ENCODE measurements at places on chromosomes 12 and 14.

DNA sequence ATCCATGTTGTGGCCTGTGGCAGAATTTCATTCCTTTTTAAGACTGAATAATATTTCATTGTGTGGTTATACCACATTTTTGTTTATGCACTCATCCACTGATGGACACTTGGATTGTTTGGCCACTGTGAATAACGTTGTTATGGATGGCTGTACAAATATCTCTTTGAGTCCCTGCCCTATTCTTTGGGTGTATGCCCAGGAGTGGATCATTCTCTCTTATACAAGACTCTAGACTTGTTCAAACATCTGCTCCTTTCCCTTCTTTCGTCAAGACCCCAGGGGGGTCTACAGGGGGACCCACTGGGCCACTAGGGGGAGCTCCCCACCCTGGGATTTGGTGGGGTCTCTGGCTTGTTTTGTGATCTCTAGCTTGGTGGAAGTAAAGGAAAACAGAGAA is 77.4 kb downstream of the FBXL14 start:
- no peak for DNase-seq

- DNase-seq = no peak
These were observed 187.8 kb upstream of the LRFN5 start for GRCh38 chr14:41418851-41419250.

GRCh38 chr12:3196488-3196887 is 119.3 kb downstream of the TSPAN9 start:
- DNase-seq = no peak

GRCh38 chr14:21997300-21997699 is 323.7 kb upstream of the OR4E1 start:
- no peak for DNase-seq

- no peak for DNase-seq
These were observed 605 bp downstream of the ANKRD52 start for GRCh38 chr12:56257491-56258067.

DNA sequence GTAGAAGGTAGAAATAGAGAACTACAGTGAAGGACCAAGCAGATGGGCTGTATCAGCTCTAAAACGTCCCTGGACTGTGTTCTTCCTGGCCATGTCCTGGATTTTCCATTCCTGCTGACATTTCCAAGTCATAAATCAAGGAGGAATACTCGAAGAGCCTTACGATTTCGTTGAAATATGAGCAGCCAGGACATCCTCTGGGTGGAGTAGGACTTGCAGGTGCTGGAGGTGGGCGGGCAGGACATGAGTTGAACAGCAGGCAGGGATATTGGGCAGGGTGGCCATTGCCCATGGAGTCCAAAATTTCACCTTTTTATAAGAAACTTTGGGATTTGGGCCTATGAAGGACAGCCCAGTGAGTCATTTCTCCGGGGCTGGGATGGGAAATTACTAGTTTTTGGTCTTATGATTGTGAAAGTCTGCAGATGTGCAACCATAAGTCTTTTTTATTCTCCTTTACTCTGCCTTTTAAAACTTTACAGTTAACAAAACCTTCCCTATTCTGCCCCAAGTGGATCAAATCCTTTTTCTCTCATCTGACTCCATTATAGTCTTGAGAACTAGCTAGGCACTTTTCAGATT is 88.8 kb downstream of the TMX1 start:
- no peak for DNase-seq

DNA sequence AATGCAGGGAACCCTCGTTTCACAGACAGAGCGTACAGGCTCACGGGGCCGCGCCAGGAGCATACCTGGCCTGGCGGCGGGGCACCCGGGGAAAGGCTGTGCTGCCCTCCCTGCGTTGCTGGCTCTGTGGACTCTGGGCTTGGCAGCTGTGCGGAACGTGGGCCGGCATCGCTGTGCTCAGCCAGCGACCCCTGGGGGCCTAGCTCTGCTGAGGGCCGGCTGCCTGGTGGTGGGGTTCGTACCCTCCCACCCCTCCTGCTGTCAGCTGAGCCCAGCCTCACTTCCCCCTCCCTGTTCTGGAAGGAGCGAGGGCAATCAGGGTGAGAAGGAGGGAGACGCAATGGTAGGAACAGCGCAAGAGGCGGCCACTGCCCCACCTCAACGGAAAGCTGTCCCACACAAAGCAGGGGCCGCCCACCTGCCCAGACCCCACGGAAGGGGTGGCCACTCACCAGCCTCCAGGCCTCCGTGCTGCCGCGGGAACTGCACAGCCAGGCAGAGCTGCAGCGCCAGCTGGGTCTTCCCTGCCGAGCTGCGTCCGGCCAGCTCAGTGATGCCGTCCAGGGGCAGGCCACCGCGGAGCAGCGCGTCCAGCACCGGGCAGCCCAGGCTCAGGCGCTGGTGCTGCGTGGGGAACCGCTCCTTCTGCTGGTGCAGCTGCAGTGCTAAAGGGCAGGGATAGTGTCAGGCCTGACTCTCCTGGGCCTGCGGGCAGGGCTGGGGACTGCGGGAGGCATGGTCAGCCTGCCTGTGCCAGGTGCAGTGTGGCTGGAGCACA is 8.5 kb downstream of the XRCC3 start:
- no peak for DNase-seq

- peak; percentile 38 for DNase-seq
These were observed 1133.3 kb downstream of the BCL11B start for GRCh38 chr14:98138666-98139065.

- no peak for DNase-seq
These were observed 604 bp upstream of the ARHGEF25 start for GRCh38 chr12:57610554-57611107.

DNA sequence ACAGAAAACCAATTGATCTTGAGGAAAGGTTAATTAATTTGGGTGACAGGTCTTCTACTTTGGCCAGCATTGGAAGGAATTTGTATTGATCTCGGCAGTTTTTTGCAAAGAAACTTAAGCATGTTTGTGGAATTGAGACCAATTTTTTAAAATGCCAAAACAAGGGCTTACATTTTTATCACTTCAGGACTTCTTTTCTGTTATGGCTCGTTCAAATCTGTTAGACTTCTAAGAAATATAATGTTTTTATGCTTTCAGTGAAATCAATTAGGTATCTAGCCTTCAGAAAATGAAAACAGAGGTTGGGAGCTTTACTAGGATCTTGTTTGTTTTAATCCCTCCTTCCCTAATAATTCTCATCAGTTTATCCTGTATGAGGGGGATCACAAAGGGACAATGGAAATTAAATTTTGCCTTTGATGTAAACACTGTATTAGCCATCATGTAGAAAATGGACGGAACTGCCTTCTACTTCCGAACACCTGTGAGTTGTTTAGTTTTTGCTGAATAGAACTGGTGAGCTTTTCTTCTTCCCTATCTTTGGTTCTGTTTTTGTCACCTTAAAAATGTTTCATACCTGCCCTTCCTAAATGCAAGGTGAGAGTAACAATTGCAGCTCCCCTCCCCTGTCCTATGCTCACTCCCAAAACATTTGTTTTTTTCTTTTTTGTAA is 7.8 kb downstream of the FOXA1 start:
- DNase-seq = no peak

DNA sequence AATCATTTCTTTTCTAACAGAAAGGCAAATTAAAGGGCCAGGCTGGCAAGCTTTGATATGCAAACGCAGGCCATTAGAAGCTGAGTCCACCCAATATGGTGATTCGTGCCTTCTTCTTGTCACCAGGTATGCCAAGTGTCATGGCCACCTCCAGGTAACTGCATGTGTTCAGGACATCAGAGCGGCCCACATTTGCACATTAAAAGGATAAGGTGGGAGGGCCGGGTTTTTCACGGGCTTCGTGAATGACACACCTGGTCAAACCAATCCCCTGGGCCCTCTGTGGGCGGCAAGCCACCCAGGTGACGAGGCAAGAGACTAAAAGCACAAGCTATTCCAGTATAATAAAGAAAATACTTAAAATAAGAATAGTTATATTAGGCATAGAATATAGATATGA is 75.9 kb upstream of the TSPAN11 start:
- DNase-seq = no peak

DNA sequence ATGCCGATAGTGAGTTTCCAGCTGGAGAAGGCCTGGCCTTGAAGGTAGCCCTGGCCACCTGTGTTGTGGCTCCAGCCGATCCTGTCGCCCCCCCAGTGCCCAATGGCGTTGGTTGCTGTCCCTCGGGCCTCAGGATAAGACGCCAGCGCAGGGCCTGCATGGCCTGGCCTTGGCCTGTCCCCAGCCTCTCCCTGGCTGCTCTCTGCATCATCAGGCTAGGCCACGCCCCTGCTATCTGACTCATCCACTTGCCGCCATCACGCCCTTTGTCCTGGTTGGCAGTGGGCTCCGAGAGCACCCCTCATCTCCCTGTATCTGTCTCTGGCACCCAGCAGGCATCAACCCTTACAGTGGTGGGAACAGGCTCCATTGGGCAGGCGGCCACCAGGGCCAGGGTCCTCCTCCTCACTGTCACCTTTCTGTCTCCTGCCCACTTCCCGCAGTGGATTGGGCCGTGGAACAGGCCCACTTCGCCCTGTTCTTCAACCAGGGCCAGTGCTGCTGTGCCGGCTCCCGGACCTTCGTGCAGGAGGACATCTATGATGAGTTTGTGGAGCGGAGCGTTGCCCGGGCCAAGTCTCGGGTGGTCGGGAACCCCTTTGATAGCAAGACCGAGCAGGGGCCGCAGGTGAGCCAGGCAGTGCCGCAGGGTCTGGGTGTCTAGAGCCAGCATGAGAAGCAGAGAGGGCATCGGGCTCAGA is 25.6 kb downstream of the ALDH2 start:
- DNase-seq = no peak

- DNase-seq = no peak
These were observed 7.6 kb downstream of the SUSD6 start for GRCh38 chr14:69619012-69619411.

DNA sequence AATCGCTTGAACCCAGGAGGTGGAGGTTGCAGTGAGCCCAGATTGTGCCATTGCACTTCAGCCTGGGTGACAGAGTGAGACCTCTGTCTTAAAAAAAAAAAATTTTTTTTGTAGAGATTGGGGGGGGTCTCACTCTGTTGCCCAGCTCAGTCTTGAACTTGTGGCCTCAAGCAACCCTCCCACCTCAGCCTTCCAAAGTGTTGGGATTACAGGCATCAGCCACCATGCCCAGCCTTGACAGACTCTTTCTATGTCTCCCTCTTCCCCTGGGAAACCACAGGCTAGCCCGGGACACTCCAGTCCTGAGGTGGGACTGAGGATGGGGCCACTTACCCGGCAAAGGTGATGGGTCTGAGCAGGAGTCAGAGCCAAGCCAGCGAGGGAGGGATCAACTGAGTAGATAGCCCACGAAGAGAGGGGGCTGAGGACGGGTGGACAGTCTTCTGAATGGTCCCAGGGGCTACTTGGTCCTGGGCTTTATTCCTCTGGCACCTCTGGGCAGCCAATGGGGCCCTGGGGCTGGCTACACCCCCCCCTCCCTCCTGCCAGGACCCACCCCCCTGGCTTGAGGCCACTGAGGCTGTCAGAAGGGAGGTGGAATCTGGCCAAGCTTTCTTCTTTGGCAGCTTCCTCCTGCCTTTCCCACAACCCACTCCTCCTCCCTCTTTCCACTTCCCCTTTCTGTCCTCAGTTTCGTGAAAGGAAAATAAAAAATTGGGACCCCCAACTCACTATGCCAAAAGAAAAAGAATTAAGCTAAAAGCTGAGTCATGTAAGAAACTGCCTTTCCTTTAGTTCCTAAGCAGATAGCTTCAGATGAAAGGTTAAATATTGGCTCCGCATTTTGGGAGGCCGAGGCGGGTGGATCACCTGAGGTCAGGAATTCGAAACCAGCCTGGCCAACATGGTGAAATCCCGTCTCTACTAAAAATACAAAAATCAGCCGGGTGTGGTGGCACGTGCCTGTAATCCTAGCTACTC is at the start of gene SDS:
Gene SDS (minus strand): TSS at position 453 of the 981 bp plus-strand sequence. CDS start 4,179 bp downstream, outside the sequence.
- no peak for DNase-seq

DNA sequence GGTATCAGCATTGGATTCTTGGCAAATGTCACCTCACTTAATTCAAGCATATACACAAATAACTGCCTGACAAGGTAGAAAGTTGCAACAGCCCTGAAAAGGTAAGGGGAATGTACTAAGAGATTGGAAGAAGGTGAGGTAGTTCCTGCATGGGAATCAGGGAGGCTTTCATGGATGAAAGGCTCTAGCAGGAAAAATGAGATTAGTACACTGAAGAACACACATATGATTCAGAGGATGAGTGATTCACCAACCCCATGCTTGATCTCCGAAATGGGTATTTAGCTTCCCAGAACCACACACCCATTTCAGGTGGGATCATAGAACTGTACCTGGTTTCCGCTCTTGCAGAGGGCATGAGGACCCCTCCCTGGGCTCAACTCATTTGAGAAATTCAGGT is 65.8 kb downstream of the PAH start:
- DNase-seq = no peak

DNA sequence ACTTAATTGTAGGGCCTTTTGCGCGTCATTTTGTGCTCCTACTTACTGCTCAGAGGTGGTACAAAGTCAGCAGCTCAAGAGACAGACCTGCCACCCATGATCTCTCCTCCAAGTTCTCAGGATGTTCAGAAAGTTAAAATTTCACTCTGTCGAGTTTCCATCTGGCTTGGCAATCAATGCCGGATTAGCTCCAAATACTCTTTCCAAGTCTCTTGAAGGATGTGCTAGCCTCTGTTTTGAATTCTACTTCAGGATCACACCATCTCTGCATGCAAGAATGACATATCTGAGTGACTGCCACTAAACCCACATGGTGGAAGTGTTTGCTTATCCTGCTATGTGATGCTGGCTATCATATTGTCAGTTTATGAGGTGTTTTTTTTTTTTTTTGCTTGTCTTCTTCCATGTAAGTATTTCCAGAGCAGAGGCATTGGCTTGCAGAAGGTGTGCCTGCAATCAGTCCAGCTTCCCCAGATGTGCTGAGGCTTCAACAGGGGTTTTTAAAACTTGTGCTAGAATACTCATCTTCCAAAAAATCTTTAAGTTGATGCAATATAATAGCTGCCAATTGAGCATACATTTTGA is 125.6 kb downstream of the RGS6 start:
- DNase-seq = no peak

DNA sequence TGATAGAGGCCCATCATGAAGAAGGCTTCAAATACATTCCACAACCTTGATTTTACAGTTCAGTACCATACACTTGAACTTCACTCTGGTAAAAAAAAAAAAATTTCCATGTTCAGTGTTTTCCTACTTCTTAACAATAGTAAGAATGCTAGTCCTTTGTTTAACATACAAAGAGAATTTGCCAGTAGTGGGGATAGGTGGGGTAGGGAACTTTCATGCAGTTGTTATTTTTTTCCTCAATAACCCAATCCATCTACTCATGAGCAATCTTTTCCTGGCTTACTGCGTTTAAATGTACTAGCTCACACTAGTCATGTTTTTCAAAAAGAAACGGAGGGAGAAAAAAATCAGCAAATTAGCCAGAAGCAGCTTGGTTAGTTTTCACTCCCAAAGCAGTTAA is 206.1 kb downstream of the PRKD1 start:
- DNase-seq = no peak

GRCh38 chr12:58009405-58010195 is 68.2 kb downstream of the ATP23 start:
- no peak for DNase-seq

DNA sequence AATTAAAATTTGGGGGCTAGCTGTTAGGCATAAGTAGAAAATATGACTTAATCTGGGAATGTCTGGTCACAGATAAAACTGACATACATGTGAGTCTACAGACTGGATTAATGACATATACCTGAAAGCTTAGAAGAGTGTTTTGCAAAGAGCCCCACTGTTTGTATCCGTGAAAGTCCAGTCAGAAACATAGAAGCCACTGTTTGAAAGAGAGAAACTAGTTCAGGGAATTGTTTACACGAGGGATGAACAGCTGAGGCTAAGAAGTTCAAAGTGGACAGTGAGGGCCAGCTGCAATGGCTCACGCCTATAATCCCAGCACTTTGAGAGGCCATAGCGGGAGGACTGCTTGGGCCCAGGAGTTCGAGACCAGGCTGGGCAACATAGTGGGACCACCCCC is 36.2 kb upstream of the SGPP1 start:
- no peak for DNase-seq
